Suppressor macrophage treated with lipopolysaccharide for 4 hours (primary cell): ENCODE measurements at places on chromosomes 7 and 10.

DNA sequence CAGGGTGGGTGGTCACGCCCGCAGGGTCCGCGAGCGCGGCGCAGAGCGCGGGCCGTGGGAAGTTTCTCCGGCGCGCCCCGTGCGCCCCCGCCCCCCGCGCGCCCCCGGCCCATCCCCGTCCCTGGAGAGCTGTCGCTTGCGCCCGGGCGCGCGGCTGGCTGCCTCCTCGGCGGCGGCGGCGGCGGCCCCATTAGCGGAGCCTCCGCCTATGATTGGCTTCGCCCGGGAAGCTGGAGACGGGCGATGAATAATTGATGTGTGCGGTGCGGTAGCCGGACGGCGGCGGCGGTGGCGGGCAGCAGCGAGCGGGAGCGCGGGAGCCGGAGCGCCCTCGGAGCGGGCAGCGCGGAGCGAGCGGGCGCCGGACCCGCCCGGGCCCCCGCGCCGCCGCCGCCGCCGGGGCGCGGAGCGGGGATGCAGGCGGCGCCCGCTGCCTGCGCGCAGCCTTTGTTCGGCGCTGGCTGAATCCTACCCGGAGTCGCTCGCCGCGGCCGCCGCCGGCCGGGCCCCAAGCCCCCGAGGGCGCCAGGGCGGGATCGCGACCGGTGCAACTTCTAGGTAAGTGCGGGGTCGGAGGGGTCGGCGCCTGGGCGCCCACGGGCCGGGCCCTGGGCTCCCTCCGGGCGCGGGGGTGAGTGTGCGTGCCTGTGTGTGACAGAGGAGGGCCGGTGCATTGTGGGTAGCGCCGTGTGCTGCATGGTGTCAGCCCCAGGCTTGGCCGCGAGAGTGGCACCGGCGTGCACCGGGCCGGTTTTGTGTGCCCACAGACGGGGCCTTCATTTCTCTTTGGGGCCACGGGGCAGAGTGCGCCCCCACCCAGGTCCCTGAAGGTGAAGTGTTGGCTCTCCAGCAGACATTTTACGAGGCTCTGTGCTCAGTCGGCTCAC is 103.8 kb upstream of the PPIF start:
- peak; percentile 42 for DNase-seq

GRCh38 chr7:12692035-12692434 is 4.6 kb downstream of the ARL4A start:
- DNase-seq, result no peak

- no peak for DNase-seq
Observed at GRCh38 chr10:131938681-131939080, 37.9 kb downstream of the PPP2R2D start.

GRCh38 chr7:74099031-74099430 is 15.4 kb downstream of the LIMK1 start:
- no peak for DNase-seq

DNA sequence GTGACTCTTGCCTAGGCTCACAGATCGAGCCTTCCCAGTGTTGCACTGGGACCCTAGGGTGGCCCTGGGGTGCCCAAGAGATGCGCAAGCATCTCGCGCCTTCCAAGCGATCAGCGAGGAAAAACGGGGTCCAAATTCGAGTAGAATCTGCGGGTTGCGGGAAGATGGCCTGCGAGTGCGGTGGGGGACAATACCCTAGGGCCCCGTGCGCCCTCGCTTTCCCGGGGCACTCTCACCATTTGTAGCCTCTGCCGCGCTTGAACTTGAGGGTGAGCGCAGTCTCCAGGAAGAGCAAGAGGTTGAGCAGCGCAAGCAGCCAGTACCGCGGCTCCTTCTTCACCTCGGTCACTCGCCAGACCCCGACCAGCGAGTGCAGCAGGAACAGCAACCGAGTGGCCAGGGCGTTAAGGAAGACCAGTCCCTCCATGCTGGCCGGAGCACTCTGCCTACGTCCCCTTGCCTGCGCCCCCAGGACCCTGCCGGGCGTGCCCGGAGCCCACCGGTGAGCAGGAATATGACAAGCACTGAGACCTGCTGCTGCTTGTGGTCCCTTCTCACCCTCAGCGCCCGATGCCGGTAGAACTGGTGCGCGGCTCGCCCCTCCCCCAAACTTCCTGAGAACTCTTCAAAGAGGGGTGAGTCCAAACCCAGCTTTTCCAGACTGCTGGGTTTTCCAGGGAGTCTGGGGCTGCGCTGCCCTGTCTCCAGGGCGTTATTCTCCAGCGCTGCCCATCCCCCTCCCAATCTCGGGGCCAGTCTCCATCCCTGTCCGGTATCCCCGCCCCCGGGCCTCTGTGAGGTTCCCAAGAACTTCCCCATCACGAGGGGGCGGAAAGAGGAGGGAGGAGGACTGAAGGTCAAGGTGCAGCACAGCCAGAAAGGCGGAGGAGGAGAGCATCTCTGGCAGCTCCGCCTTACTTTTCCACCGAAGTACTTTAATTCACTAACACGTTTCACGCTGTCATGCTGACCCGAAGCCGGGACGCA is at the start of gene TMEM26:
Gene TMEM26, minus strand, starts transcription at position 727 of the 987 bp plus-strand sequence. Its CDS starts 300 bp downstream, at position 427.
- DNase-seq, result peak; percentile 29

DNA sequence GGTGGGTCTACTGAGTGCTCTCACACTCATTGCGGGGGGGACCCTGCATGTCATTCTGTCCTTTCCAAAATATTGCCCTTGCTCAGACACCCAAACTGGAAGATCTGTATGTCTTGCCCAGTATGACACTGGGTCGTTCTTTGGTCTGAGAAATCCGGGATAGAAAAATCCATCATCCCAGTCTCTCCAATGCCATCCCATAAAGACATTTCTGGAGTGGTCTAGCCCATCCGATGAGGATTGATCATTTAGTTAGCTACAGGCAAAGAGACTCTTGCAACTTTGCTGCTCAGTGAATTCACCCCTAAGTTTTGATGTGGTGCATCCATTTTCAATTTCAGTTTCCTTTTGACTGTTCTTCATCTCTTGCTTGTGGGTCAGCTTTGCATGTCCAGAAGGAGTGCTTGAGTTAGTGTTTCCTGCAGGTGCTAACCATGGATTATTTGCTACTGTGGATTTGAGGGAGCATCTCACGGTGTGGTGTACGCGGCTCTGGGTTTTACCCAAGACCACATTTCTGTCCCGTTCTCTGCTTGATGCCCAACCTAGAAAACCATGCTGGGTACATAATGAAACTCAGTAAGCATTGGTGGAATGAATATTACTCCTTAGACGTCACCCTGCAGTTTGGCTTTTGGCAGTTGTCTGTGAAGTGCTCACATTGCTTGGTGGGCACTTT is 247.0 kb upstream of the MKI67 start:
- DNase-seq, result no peak

DNA sequence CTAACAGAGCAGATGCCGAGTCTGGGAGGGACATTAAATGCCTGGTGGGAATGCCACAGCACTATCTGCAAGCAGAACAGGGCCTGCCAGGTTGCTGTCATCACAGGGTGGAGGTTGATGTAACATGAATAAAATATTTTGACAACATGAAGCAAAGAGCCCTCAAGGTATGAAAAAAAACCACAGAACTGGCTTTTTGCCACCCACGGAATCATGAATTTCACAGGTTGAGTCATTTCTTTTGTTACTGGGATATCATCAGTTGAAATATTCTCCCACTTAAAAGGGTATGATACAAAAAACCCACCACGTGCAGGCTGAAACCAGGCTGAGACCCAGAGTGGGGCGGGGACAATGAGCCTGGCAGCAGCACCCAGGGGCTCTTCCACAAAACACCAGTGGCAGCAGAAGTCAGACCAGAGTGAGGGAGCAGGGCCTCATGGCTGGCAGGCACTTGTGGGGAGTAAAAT is 220.1 kb downstream of the TNS3 start:
- DNase-seq, result no peak

- DNase-seq, result no peak
Observed at GRCh38 chr7:18550574-18550973, 55.0 kb downstream of the HDAC9 start.

- peak; percentile 47 for DNase-seq
Observed at GRCh38 chr7:77657427-77658224, 38.6 kb upstream of the RSBN1L start.

DNA sequence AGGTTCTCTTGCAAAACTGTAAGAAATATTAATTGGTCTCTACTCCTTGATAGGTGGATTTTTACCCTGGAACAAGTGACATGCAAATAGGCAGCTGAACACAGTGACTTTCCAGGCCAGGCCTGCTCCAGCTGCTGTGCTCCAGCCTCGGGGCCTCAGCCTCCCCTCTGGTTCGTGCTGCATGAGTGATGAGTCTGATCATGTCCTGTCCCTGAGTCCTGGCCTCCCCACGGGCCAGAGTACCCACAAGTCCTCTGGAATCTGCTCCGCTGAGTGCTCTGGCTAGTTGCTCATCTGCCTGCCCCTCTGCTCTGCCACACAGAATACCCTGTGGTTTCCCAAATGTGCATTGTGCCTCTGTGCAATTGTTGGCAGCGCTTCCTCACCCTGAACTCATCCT is 80.1 kb upstream of the PDZD8 start:
- DNase-seq, result no peak

DNA sequence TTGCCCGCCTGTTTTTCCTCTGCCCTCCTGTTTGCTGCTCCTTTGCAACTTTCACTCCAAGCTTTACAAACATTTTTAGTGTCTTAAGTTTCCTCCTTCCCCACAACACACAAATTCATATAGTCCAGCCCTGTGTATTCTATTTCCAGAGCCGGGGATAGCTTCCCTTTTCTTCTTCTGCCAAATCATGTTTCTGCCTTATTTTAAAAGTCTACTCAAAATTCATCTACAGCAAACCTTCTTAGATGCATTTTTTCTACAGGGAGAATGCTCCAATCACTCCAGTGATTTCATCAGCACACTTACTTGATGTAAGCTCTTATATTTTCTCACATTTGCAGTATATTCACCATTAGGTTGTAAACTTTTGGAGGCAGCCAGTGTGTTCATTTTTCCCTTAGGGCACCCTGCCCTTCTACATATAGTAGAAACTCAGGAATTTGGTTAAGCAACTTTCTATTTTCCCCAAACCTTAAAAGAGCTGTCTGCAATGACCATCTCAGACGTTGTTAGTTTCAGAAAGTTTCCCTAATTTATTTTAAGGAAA is 12.4 kb upstream of the ACTA2 start:
- no peak for DNase-seq

DNA sequence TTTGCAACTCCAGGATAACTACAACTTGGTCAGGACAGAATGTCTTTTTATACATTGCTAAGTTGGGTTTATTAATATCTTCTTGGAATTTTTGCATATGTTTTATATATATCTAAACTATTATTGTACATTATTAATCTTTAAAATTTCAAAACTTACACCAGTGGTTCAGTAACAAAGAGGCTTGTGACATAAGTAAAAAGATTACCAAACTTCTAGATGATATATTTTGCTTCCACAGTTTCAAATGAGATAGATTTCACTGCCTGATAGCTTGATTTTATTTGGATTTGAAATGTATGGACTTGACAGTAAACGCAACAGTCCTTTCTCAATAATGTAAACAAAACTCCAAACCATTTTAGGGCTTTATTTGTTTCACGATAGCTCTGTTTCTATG is 701.2 kb upstream of the IGFBP3 start:
- DNase-seq, result no peak

GRCh38 chr7:80263333-80263732 is 128.7 kb downstream of the GNAI1 start:
- DNase-seq, result peak; percentile 32
